ENCODE measurements at places on chromosomes 4 and X. TPM values are rescaled to one million over a fixed set of nuclear protein-coding genes. Genes with fewer than 3 reads are reported as not detected.

Gene DGKQ
- 4.9 TPM for total RNA-seq

Gene PCDH10
- total RNA-seq = 79.9 TPM

Gene CTAG2
- not detected for total RNA-seq

Gene NRK
- total RNA-seq = 0.25 TPM

Gene TXK
- total RNA-seq = 0.98 TPM

Gene TEX13D
- under 0.01 TPM for total RNA-seq
